ENCODE measurements at places on chromosomes 13 and 19. TPM values are rescaled to one million over a fixed set of nuclear protein-coding genes. Genes with fewer than 3 reads are reported as not detected.

DCLK1 gene
- 8.6 TPM for total RNA-seq

- H3K4me1 ChIP-seq: peaks cover 7% of the 10 kb centered on the region
- no peaks in the 10 kb centered on the region for H3K27me3 ChIP-seq
- H3K4me3 ChIP-seq: no peak overlapping the region
- DNase-seq: no peak
- H3K36me3 ChIP-seq: no peaks in the 10 kb centered on the region
Observed at GRCh38 chr19:19315444-19315843, 4.9 kb downstream of the SUGP1 start.

DNA sequence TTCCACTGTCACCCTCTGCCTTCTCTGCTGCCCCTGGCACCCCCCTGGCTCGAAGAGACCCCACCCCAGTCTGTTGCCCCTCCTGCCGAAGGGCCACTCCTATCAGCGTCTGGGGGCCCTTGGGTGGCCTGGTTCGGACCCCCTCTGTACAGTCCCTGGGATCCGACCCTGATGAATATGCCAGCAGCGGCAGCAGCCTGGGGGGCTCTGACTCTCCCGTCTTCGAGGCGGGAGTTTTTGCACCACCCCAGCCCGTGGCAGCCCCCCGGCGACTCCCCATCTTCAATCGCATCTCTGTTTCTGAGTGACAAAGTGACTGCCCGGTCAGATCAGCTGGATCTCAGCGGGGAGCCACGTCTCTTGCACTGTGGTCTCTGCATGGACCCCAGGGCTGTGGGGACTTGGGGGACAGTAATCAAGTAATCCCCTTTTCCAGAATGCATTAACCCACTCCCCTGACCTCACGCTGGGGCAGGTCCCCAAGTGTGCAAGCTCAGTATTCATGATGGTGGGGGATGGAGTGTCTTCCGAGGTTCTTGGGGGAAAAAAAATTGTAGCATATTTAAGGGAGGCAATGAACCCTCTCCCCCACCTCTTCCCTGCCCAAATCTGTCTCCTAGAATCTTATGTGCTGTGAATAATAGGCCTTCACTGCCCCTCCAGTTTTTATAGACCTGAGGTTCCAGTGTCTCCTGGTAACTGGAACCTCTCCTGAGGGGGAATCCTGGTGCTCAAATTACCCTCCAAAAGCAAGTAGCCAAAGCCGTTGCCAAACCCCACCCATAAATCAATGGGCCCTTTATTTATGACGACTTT is 2.0 kb downstream of the ZFP36 start:
- no peak for DNase-seq
- H3K4me3 ChIP-seq: peak overlapping the region; percentile 97
- H3K27me3 ChIP-seq: no peaks in the 10 kb centered on the region

DNA sequence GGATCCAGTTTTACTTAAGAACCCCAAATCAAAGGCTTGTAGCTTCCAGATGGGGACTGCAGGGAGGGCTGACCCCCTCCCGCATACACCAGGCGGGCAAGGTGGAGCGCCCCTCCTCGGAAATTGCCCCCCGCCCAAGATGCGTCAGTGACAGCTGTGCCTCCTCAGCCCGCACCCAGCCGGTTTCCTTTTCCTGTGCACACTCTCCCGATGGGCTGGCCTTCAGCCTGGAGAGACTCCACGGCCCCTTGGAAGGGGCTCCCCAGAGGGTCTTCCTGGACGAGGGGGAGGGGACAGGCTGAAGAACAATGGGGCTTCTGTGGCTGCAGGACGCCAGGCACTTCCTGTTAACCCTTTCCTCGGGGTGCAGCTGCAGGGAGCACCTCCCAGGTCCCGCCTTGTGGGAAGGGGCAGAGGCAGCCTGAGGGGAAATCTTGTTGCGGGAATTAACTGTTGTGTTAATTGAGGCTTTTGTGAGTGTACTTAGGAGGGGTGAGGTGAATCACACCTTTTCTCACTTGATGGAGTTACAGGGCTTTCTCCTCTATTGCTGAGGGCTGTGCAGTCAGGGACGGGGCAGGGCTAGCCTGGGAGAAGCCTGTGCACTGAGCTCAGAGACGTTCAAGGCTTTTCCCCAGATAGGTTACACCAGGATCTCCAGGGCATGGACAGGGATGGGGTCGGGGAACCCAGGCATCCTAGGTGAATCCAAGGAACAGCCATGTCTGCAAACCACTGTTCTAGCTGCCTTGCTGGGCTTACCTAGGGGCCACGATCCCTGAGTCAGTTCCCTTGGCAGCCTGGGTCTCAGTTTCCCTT is 14.3 kb downstream of the IER2 start:
- H3K4me3 ChIP-seq: peak overlapping the region; percentile 7
- H3K27me3 ChIP-seq: no peaks in the 10 kb centered on the region
- peak; percentile 73 for DNase-seq
- peak overlapping the region; percentile 73 for H3K27ac ChIP-seq

DNA sequence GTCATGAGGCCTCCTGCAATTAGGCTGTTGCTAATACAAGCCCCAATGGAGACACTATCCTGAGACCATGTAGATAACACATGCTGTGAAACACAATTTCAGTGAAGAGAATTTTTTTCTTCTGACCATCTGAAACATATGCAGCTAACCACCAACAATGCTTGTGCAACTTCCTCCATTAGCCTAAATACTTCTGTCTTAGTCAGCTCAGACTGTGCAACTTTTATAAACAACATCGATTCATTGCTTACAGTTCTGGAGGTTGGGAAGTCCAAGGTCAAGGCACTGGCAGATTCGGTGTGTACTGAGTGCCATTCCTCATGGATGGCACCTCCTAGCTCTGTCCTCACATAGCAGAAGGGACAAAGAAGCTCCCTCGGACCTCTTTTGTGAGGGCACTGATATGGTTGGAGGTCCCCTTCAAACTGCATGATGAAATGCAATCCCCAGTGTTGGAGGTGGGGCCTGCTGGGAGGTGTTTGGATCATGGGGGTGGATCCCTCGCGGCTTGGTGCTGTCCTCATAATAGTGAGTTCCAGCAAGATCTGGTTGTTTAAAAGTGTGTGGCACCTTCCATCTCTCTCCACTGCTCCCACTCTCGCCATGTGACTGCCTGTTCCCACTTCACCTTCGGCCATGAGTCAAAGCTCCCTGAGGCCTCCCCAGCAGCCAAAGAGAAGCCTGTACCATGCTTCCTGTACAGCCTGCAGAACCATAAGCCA is 27.7 kb downstream of the STK24 start:
- H3K27me3 ChIP-seq: no peaks in the 10 kb centered on the region
- H3K4me3 ChIP-seq: no peak overlapping the region
- no peaks in the 10 kb centered on the region for H3K36me3 ChIP-seq
- DNase-seq: no peak
- peaks cover 13% of the 10 kb centered on the region for H3K4me1 ChIP-seq

SPART gene
- 117 TPM for total RNA-seq

DNA sequence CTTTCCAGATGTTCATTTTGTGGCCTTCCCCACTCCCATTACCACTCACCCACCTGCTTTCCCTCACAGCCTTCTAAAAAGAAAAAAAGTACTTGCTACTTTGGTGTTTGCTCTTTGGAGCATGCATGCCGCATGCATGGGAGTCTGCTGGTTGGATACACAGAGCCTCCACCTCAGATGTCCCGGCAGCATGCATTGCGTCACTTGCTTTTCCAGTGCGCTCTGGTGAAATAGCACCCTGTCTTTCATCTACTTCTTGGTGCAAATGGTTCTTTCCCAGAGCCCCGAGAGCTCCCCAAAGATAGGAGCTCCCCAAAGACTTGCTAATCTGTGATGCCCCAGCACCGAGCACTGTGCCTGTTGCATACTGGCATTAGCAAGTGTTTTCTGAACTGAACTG is 333.2 kb upstream of the ZNF507 start:
- no peak overlapping the region for H3K27ac ChIP-seq
- DNase-seq: no peak
- no peaks in the 10 kb centered on the region for H3K27me3 ChIP-seq
- H3K36me3 ChIP-seq: no peaks in the 10 kb centered on the region
- H3K4me3 ChIP-seq: no peak overlapping the region
- no peaks in the 10 kb centered on the region for H3K4me1 ChIP-seq

HSPB6 gene
- 241 TPM for total RNA-seq

- no peaks in the 10 kb centered on the region for H3K36me3 ChIP-seq
- no peaks in the 10 kb centered on the region for H3K27me3 ChIP-seq
- no peaks in the 10 kb centered on the region for H3K4me1 ChIP-seq
- H3K4me3 ChIP-seq: peak within 1 kb of the TSS; percentile 24
- no peak for DNase-seq
Observed at GRCh38 chr19:57708641-57709361, at the start of gene ZNF154. TSS of gene ZNF154 (minus strand) at chr19:57709204. CDS start at chr19:57708971, 233 bp downstream.

DNA sequence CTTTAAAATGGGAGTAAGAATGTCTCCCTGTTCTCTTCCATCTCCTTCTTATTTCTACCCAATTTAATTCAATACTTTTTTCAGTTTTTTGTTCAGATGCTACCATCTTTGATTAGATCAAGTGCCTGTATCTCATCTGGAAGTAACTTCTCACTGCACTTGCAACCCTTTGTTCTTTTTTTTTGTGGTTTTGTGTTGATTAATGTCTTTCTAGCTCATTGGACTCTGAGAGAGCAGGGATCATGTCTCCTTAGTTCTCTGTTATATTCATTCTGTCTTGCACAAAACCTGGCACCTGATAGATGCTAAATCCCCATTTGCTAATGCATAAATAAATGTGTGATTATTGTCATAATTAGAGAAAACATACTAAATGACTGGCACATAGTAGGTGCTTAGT is 834 bp upstream of the ITGBL1 start:
- no peaks in the 10 kb centered on the region for H3K36me3 ChIP-seq
- no peak overlapping the region for H3K4me3 ChIP-seq
- peaks cover 6% of the 10 kb centered on the region for H3K4me1 ChIP-seq

APOC4 gene
- not detected for total RNA-seq

PEAK3 gene
- total RNA-seq: 0.35 TPM

Measured in ovary (tissue), 10 donors.